AG09309 (cell line): ENCODE measurements at places on chromosomes 11 and 22.
A peak's percentile ranks its signal among the peaks of the same experiment; 100 is the strongest.

DNA sequence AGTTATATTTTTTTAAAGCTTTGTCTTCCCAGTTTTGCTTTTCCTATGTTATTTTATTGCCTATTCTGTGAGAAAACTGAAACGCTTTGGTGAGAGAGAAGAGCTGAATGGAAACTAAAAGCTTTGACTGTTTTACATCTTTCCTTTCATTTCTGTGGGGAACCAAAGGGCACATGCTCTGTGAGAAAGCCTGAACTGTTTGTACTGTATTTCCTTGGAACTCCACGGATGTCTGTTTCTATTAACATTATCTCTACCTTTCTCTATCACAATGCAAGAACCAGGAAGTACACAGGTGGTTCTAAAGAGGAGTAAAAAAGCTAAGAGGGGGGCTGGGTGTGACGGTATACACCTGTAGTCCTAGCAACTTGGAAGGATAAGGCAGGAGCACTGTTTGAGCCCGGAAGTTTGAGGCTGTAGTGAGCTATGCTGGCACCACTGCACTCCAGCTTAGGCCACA, 43.8 kb downstream of the CELF1 start:
- DNase-seq: no peak

DNA sequence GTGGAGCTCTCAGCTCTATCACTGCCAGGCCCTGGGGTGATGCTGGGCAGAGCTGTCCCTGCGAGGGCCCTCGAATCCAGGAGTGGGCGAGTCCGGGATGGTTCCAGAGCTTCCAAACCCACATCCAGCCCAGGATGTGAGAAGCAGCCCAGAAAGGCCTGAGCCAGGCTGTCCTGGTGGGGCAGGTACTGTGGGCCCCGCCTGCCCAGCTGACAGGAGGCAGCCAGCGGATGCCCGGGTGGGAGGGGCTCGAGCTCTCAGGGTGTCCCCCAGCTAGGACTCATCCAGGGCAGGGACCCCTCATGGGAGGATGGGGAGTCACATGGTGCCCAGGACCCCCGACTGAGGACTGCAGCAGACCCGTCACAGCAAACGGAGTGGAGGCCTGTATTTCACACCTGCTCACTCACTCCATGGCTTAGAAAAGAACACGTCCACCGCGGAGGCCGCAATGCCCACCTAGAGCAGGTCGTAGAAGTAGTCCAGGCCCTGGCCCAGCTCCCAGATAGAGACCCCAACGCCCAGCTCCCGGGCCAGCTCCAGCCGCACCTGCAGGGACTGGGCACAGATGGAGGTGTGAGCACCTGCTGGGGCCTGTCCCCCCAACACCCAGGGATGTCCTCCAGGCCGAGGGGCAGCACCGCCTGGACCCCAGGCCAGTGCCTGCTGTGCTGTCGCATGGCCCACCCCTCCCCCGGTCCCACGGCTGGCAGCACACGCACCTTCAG, 26.9 kb downstream of the TSPAN4 start:
- DNase-seq: no peak

DNA sequence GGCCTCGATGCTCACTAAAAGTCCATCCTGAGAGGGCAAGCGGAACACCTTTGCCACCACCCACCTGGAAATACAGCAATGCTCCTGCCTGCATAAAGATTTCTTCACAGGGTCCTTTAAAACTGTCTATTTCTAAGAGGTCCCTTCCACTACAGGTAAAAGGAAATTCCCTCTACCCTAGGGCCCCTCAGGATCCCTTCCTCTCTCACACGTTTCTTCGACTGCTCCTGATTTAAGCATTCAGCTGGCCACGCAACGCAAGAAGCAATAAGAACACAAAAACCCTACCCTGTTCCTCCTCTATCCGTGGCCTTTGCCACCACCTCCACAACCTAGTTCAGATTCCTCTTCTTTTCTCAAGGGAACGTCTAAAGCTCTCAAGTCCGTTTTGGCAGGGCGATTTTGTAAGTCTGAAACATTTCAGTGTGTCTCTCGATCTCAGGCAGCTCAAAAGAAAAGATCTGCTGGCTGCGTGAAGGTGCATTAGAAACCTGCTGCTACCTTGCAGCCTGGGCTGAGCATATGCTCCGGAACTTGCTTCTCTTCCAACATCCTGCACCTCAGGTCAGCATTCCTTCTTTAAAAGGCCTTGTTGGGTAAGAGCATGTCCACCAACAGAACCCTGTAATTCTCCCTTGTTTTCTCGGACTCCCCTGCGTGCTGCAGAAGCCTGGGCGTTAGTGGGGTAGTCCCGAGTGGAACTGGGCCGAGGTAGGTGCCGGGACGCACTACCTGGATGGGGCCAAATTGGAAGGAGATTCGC, 1.6 kb downstream of the LGR4 start:
- DNase-seq: no peak

DNA sequence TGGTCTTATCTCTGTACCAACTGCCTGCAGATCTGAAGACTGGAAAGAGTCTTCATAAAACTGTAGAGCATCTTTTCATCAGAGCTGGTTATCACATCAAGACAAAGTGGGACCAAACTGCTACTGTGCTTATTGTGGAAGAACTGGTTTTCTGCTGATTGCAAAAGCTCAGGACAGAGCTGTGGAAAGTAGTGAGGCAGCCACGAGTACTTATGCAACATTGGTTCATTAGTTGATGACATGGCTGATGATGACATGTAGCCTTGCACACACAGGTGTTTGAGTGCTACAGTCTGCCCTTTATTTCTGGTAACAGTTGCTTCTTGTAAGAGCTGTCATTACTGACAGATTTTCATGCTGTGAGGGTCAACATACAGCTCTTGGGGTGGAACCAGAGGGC, 185.4 kb upstream of the GUCY1A2 start:
- no peak for DNase-seq

- DNase-seq: no peak
Measured at GRCh38 chr22:49036513-49036912, 791.2 kb downstream of the BRD1 start.

GRCh38 chr11:76835928-76836612, 24.6 kb upstream of the ACER3 start:
- peak; percentile 76 for DNase-seq

DNA sequence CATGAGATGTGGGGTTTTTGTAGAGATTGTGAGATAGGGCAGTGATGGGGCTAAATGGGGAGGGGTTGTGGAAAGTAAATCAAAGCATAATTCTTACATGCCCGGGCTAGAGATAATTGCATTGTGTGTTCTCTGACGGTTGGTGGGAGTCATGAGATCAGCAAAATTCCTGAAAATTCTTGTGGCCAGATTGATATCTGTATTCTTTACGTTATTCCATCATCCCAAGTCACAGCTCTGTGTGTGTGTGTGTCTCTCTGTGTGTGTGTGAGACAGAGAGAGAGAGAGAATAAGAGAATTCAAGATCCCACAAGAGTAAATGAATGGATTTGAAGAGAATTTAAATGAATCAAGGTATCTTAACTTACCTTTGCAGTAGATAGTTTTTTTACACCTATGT, 138.6 kb upstream of the ARHGAP20 start:
- no peak for DNase-seq

- DNase-seq: no peak
Measured at GRCh38 chr11:114187173-114187572, 109.0 kb upstream of the NNMT start.

DNA sequence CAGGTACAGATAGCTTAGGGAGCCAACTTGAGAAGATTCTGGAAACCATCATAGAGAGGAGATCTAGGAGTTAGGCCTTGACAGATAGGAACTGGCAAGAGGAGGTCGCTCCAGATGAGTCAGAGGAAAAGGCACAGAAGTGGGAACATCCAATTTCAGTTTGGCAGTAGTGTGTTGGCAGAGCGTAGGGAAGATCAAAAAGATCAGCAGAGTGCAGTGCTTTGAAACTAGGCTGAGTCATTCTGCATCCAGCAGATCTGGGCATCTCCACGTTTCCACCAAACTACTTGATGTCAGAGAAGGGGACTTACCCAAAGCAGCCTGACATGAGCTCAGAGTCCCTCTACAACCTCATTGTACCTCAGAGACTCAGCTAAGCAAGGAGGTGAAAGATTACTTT, 58.5 kb downstream of the GAB4 start:
- no peak for DNase-seq

DNA sequence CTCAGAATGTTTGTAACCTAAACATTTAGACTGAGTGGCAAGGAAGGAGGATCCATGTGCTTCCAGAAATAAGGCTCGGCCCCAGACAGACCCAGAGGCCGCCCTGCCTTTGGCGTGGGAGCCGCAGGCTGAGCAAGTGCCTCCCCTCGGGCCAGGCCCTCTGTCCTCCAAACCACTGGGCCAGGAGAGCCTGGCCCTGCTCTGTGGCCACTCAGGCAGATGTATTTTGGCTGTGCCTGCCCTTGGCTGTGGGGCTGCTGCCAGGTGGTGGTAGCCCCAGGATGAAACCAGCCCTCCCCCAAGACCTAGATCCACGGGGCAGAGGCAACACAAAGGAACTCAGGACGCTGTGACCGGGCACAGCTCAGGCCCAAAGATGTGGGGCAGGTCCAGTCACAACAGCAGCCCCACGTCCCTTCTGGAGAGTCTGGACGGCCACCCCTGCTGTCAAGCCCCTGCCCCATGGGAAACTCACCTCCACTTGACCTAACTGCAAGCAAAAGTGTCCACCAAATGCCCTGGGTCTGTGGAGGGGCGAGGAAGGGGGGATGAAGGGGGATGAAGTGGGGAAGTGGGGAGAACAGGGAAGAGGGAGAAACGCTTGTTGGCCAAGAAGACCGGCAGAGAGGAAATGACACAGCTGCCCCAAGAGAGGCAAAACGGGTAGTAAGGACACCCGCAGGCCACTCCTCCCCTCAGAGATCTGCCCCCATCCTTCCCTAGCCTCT, 24.0 kb downstream of the PISD start:
- no peak for DNase-seq

- no peak for DNase-seq
Measured at GRCh38 chr22:26554956-26555355, 35.0 kb downstream of the TPST2 start.

GRCh38 chr11:89168396-89168795, 9.3 kb upstream of the TYR start:
- no peak for DNase-seq

GRCh38 chr11:20193307-20193706, 33.0 kb upstream of the DBX1 start:
- no peak for DNase-seq

DNA sequence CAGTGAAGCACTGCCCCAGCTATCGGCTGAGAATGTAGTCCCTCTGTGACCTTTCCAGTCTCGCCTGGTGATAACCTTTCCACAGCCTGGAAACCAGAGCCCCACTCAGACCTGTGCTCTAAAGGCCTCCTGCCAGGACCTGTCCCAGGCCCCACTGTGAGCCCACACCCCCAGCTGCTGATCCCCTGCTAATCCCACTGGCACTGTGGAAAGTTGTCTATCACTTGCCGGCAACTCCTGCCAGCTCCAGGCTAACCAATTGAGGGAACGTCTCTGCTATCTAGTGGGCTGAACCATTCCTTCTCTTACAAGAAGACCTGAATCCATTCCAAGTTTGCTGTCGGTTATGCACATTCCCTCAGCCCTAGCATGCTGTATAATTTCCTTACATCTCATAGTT, 328.2 kb downstream of the FAM181B start:
- no peak for DNase-seq

DNA sequence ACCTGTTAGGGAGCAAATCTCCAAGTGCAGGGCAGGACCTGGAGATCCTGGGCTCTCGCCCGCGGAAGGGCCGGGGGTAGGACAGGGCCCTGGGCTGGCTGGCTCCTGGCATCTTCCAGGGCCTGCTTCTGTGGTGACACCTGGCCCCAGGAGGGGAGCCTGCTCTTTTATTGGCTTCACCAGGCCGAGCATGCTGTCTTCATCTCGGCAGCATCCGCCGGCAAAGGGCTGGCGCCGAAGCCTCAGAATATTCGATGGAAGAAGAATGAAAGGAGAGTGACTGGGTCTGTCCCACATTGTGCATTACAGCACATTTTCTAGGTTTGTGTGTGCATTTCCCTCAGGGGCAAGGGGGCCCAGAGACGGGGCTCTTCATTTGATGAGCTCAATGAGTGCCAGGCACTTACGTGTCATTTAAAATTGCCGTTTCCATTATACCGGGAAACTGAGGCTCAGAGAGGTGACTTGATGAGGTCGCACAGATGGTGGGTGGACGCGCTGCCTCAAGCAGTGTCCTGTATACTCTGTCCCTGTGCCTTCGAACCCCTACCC, 70.0 kb downstream of the RBX1 start:
- DNase-seq: no peak

DNA sequence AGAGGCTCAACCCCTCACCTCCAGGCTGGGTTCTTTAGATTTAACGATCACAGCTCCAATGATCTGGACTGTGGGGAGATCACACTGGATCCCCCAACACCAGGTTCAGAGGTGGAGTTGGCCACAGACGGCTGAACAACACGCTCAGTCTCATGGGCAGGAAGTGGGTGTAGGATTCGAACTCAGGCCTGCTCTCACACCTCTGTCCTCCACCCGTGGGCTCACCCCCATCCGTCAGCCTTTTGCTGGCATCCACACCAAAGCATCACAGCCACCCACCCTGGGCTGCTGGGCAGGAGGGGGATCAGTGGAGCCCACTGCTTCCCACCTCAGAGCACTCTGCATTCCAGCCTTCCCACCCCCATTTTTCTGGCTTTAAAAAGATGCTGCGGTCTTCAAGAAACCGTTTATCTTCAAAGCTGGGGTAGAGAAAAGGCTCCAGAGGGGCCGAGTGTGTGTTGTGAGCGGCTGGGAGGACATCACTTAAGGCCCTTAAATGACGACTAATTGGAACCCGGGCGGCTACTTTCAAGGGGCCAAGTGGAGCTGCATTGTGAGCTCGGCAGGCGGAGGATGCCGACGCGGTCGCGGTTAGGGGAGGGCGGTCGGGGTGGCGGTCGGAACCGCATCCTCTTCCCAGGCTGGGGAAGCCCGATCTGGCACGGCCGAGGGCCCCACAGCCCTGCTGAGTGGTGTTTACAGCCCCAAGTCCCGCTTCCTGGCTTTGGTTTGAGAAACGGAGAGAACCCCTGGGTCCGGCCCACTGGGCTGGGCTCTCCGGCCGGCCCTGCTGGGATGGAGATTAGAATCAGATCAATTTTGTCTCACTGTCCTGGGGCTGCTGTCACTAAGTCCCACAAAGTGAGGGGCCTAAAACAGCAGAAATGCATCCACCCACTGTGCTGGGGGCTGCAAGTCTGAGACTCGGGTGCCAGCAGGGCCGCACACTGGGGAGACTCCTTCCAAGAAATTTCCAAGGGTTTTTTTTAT, 15.9 kb upstream of the FGF3 start:
- no peak for DNase-seq

DNA sequence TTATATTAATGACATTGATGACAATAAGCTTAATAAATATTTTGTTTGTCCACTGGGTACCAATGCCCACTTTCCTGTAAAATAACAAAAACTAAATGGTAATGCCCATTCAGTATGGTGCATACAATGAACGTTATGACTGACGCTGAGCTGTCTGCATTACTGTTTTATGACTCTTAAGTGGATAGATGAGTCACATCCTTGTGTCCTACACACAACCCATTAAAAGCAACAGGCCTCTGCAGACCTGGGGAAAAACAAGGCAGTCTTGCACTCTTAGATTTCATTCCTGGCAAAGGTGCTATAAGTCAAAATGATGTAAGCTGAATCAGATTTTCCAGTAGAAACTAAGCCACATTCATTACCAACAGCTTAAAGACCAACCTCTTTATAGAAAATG, 176.3 kb upstream of the TMEM45B start:
- peak; percentile 87 for DNase-seq
